ENCODE measurements at places on chromosomes 7 and 10.

- DNase-seq: no peak
These were observed 36.1 kb downstream of the CRHR2 start for GRCh38 chr7:30646154-30646553.

GRCh38 chr10:124693396-124693795, 50.8 kb downstream of the FAM53B start:
- DNase-seq: no peak

DNA sequence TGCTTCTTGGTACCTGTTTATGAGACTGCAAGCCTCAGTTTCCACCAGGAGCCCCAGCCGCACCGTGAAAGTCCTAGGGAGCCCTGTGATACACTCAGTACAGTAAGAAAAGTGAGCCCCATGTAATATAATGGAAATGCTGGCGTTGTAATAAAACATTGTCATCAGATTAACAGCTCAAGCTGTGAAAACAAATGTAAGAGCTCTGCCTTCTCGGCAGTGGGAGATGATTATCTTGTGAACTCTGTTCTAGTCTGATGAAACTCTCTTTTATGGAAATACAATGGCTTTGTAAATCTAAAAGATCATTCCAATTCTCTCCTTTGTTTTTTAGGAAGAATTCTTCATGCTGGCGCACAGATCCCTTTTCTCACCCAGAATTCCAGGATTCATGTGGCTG, 299.9 kb downstream of the ABCA13 start:
- DNase-seq: no peak

DNA sequence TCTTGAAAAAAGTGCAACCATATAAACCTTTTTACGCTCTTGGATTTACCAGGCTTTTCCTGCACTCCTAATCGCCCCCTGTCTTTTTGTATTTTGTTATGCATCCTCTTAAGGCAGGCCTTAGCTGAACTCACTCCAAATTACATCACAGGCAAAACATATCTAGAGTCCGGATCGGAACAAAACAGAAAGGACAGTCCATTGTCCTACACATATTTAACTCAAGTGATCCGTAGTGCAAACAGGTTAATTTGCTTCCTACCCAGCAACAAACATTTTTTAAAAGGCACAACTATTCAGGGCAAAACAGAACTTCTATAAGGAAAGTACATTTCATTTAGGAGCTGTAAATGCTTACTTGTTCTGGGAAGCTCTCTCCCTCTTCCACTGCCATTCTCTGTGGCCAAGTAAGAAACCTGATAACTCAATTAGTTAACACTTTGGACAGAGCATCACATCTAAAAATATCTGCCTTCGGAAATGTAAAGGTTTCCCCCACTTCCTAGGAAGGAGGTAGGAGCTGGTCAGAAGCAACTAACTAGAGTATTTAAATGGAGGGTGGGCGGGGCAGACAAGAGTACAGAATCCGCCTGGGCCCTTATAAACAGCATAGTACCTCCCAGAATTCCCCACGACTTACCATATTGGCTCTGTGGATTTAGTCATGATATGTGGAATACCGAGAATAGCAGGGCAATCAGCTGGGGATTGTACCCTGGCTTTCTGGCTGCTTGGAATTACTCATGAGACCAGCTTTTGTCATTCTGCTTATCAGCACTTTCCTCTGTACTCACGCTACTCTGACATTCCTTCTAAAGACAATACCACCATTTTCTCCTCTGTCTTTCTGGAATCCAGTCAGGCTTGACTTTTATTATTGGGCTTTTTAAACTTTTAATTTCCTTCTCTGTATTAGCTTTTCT, 89.5 kb downstream of the ANK3 start:
- DNase-seq: peak; percentile 43

DNA sequence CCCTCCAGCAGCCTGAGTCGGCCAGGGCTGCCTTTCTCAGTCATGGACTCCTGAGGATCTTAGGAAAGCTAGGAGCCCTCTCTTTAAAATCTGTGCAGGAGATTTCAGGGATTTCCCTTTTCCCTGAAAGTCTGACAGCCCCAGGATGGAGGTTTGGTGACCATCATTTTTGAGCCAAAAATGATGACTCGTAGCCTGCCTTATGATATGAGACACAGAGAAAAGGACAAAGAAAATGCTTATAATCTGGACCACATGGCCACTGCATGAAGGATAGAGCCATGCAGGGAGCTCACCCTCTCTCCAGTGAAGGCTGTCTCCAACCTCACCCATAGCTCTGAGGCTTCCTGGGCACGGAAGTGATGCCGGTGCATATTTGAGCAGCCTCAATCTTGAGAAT, 106.6 kb upstream of the CHST15 start:
- no peak for DNase-seq

Data from NT2/D1 (cell line).